Neural progenitor cell (in vitro differentiated cells): ENCODE measurements at places on chromosomes 16 and 17. TPM values are rescaled to one million over a fixed set of nuclear protein-coding genes. Genes with fewer than 3 reads are reported as not detected.

CLEC19A gene
- total RNA-seq, result 1.9 and 8.2 TPM in 2 replicates

ASPHD1 gene
- total RNA-seq, result 0.97 and 4.5 TPM in 2 replicates

RPL26 gene
- total RNA-seq, result 5,403 and 8,768 TPM in 2 replicates

CBFA2T3 gene
- 0.15 and 0.22 TPM in 2 replicates for total RNA-seq

CFDP1 gene
- 134 and 159 TPM in 2 replicates for total RNA-seq

SHISA6 gene
- 3.3 and 4.3 TPM in 2 replicates for total RNA-seq

TBC1D3H gene
- total RNA-seq, result not detected in 2 replicates

PRSS53 gene
- 2.3 and 7.7 TPM in 2 replicates for total RNA-seq

FBXL16 gene
- total RNA-seq, result 0.13 and 0.65 TPM in 2 replicates

CCDC78 gene
- total RNA-seq, result 0.67 and 3.7 TPM in 2 replicates

SLFN12 gene
- 6.8 and 7.2 TPM in 2 replicates for total RNA-seq

EVPL gene
- total RNA-seq, result not detected in 2 replicates

TP53TG3C gene
- total RNA-seq, result not detected in 2 replicates

CORO6 gene
- total RNA-seq, result 3.9 and 6.2 TPM in 2 replicates

TEKT3 gene
- 0.97 TPM in 1 of 2 replicates, not detected in the other for total RNA-seq

TEKT1 gene
- total RNA-seq, result not detected in 2 replicates

CDK5R1 gene
- total RNA-seq, result 6.9 and 8.8 TPM in 2 replicates

SP6 gene
- total RNA-seq, result 0.04 and 0.65 TPM in 2 replicates
